ENCODE measurements at places on chromosomes 2 and 18.

DNA sequence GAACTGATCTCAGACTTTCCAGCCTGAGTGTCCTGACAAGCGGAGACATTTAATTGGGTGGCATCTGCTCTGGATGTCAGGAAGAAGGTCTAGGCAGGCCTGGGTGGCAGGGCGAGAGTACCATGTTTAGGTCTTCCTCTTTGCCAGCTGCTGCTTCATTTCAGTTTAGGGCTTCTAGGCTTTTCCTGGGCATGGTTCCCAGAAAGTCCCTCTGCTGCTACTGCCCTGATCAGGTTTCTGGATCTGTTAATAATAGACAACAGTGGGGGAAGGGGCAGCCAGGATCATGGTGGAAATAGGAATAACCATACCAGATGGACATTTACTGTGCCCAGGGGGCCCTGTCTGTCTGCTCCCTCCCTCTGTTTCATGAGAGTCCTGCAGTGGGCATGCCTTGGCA lies 2.3 kb upstream of the PLCD4 start:
- DNase-seq = no peak

DNA sequence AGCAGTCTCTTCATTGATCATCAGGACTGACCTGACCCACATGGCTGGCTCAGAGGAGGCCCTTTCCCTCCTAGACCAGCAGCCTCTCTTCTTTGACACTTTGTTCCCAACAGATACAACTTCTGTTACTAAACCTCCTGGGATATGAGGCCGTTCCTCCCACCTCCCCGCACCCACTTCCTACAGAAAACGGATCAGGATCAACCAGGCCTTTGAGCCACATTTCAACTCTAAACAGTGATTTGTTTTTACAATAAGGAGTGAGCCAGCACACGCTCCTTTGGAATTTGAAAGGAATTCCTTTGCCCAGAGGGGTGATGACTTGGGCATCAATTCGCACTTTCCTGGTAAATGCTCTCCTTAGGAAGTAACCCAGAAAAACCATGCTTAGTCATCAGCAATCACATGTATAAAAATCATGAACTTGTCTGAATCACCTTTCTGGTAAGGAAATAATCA lies 180.4 kb downstream of the FAM124B start:
- no peak for DNase-seq

- DNase-seq = no peak
These were observed 174.7 kb downstream of the ACKR3 start for GRCh38 chr2:236744281-236744705.

DNA sequence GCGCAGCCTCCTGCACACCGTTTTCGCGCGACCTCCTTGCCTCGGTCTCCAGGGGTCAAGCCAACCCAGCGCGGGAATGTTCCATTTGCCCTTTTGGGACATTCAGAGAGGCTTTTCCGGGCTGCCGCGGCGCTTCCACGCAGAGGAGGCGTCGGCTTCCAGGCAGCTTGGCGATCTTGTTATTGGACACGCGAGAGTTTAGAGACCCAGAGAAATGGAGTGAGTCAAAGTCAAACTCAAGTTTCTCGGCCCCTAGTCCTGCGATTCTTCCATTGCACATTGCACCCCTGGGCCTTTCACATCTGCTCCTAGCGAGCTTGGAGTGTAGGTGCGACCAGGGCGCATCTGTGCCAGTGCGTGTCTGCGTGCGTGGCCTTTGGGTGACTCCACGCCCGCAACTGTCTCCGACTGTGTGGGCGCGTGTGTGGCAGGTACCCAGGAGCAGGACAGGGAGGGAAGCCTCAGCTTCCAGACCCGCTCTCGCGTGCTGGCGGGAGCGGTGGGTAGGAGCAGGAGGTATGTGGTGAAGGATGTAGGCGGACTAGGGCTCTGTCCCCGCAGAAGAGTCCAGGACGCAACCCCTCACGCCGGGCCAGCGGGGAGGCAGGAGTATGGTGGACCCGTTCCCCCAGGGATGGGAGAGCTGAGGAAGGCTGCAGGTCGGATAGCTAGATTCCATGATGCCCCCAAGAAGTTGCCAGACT lies 13.5 kb downstream of the SIX3 start:
- DNase-seq = no peak

GRCh38 chr2:9236045-9236344 lies 29.4 kb downstream of the ASAP2 start:
- no peak for DNase-seq

GRCh38 chr2:10889651-10890215 lies 22.0 kb upstream of the KCNF1 start:
- no peak for DNase-seq

GRCh38 chr18:34873986-34874580 lies 164.0 kb downstream of the DTNA start:
- no peak for DNase-seq

DNA sequence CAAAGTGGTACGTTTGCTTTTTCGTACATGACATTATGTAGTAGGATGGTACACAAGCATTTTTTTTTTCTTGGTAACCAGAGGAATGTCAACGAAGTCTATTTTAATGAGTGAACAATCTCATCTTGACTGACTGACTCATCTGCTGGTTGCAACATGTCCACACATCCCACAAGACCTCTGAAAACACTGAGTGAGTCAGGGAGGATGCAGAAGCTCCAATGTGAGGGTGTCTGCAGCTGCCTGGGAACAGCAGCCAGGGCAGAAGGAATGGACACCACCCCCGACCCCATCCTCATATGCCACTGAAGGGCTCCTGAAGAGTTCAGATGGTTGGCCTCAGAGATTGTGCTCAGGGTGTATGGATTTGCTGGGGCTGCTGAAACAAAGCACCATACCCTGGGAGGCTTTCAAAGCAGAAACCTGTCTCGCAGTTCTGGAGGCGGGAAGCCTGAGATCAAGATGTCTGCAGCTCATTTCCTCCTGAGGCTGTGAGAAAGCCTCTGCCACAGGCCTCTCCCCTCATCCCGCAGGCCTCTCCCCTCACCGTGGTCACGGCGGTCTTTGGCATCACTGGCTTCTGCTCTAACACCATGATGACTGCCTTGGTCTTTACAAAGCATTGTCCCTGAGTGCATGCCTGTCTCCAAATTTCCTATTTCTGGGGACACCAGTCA lies 124.6 kb downstream of the LRATD1 start:
- DNase-seq = no peak

Data from stimulated activated naive CD4-positive, alpha-beta T cell (primary cell).